Activated naive CD8-positive, alpha-beta T cell treated with anti-CD3 and anti-CD28 coated beads for 36 hours (primary cell): ENCODE measurements at places on chromosomes 11 and 22. TPM values are rescaled to one million over a fixed set of nuclear protein-coding genes. Genes with fewer than 3 reads are reported as not detected.

DNA sequence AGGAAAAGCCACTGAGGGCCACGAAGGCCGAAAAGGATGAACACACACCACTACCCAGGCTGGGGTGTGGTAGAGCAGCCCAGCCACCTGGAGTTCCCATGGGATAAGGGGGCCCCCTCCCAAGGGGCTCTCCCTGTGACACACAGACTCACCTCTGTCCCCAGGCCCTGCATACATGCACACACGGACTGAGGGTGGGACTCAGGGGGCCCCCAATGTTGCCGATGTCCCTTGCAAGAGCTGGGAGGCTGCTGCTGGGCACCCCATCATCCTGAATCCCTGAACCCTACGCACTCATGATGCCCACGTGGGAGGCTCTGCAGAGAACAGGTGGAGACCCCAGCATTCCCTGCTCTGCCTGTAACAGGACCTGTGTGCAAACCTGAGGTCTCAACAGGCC is 14.5 kb downstream of the SHANK2 start:
- no peaks in the 10 kb centered on the region for H3K36me3 ChIP-seq
- no peak overlapping the region for H3K27ac ChIP-seq
- H3K27me3 ChIP-seq, result peaks cover 19% of the 10 kb centered on the region

- H3K4me1 ChIP-seq, result peaks cover 2% of the 10 kb centered on the region
- no peak overlapping the region for H3K27ac ChIP-seq
- H3K27me3 ChIP-seq, result no peaks in the 10 kb centered on the region
- H3K4me3 ChIP-seq, result no peak overlapping the region
Observed at GRCh38 chr11:7490054-7490453, 4.7 kb downstream of the OLFML1 start.

- no peaks in the 10 kb centered on the region for H3K36me3 ChIP-seq
- H3K4me1 ChIP-seq, result no peaks in the 10 kb centered on the region
- no peak overlapping the region for H3K27ac ChIP-seq
- no peak overlapping the region for H3K4me3 ChIP-seq
- H3K27me3 ChIP-seq, result no peaks in the 10 kb centered on the region
Observed at GRCh38 chr11:28767574-28767973, 659.4 kb downstream of the METTL15 start.

DNA sequence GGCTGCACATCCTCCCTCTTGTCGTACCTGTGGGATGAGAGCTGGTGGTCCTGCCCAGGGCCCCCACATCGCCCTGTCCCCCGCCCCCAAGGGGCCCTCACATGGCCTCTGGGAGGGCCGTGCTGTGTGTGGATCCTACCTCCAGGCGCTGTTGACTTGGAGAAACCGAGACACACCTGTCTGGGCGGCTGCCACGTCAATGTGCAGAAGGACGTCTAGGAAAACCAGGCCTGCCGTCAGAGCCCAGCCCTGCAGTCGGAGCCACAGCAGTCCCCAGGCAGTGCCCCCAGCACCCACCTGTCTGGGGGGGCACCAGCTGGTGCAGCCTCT is 14.2 kb downstream of the ALG12 start:
- H3K27me3 ChIP-seq, result no peaks in the 10 kb centered on the region
- peaks cover 36% of the 10 kb centered on the region for H3K36me3 ChIP-seq
- H3K4me1 ChIP-seq, result peaks cover 6% of the 10 kb centered on the region
- no peak for DNase-seq
- H3K27ac ChIP-seq, result no peak overlapping the region

DNA sequence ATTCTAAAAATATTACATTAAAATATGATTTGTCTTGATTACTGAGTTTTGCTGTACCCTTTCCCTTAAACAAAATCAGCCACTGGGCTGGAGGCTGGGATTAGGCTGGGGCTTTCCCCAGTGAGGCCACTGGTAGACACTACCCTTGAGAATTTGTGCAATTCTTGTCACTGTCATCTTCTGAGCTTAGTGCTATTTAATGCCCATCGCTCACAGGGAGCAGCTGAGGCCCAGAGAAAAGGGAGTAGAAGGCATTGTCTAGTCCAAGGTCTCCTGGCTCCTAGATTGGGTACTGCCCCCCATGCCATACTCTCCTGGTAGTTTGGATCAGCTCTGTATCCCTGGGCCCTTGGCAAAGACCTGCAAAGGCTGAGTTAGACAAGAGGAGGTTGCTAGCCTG is 6.7 kb downstream of the CHRM1 start:
- no peaks in the 10 kb centered on the region for H3K36me3 ChIP-seq
- no peak for DNase-seq
- H3K27me3 ChIP-seq, result no peaks in the 10 kb centered on the region
- no peak overlapping the region for H3K4me3 ChIP-seq

DNA sequence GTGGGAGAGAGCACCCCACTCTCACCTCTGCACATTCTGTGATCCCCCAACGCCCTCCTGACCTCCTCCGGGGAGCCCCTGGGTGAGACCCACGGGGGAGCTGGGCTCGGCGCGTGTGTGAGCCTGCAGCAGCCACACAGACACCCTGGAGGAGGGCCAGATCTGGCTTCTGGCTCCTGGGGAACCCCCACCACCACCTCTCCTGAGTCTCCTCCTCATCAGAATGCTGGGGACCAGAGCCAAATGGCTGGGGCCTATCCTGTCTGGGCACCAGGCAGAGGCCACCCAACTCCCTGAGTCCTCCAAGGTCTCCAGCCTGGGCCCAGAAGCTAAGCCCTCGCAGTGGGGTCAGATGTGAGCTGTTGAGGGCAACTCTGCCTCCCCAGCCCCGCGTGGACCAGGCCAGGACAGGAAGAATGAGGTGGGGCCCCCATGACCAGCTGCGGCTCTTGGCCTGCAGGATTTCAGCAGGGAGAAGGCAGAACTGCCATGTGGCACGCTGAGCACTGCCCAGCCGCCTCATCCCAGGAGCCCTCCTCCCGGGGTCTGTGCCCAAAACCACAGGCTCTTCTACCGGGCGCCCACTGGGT is 5.5 kb upstream of the PIM3 start:
- no peak overlapping the region for H3K4me3 ChIP-seq
- H3K27me3 ChIP-seq, result no peaks in the 10 kb centered on the region
- H3K36me3 ChIP-seq, result no peaks in the 10 kb centered on the region
- H3K4me1 ChIP-seq, result peaks cover 7% of the 10 kb centered on the region
- no peak for DNase-seq

GRCh38 chr11:36818410-36818809 is 220.4 kb upstream of the RAG2 start:
- H3K36me3 ChIP-seq, result no peaks in the 10 kb centered on the region
- DNase-seq, result no peak
- H3K4me3 ChIP-seq, result no peak overlapping the region

DNA sequence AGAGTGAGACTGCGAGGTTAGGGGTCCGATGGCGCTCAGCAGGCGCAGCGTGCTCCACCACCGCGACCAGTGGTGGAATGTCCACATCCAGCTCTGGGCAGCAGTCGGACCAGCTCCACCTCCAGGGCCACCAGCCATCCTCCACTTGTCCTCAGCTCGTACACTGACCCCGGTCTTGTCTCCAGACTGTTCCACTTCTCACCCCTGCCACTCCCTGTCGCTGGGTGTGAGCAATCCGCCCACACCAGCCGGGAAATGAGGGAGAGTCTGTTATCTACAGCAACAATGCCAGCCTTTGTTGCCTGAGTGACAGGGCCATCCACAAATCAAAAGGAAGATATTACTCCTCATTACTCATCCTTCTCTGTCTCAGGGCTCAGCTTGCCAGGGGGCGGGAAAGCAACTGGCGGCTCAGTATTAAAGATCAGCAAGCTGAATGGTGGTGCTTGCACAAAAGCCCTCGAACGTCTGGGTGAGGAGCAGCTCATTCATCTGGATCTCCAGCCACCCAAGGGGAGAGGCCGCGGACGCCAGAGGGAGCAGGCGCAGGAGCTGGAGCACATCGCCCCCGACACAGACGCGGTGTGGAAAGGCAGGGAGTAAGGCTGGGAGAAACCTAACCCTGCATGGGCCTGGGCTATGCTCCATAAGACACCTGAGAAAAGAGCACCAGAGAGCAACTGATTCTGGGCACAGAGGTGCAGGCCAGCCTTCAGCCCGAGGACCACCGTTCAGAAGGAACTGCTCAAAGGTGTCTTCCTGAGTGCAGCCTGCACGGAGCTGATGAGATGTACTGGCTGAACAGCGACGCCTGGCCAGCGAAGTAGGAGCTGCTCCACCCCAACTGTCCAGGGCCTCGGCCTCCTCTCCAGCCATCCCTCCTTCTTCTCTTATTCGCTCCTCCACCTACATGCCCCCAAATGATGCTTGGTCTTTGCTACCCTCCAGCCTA is 21.9 kb downstream of the IGSF9B start:
- DNase-seq, result no peak
- peaks cover 14% of the 10 kb centered on the region for H3K36me3 ChIP-seq
- H3K27ac ChIP-seq, result no peak overlapping the region

DNA sequence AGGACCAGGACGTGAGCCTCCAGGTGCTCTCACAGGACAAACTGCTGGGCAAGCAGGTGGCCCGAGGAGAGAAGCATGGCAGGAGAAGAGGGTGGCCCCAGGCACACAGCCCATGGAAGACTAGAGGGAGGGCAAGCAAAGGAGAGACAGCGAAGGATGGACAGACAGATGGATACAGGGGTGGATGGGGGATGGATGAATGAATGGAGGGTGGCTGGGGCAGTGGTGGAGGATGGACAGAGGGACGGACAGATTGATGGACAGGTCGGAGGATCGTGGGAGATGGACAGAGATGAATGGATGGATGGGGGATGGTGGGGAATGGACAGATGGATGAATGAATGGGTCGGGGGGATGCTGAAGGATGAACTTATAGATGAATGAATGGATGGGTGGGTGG is 22.7 kb downstream of the ARVCF start:
- no peaks in the 10 kb centered on the region for H3K27me3 ChIP-seq
- no peak for DNase-seq
- no peak overlapping the region for H3K27ac ChIP-seq
- no peaks in the 10 kb centered on the region for H3K36me3 ChIP-seq
- H3K4me3 ChIP-seq, result no peak overlapping the region

DNA sequence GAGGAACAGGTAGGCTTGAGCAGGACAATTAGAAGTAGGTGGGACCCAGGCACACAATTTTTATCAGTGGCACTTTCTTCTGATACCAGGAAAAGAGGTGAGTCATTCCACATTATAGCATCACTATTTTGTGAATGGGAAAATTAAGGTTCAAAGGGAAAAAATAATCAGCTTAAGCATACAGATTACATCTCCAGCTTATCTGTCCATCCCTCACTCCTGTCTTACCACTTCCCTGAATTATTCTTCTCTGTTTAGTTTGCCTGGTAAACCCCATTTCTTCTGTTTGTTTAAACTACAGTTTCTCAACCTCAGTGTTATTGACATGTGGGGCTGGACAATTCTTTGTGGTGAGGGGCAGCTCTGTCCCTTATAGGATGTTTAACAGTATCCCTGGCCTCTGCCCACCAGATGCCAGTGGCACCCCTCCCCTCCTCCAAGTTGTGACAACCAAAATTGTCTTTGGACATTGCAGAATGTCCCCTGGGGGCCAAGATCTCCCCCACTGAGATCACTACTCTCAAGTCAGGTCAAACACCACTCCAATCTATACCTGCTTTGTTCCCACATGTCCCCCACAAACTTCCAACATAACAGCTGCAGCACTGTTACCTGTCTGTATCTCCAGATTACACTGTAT is 8.5 kb upstream of the XBP1 start:
- no peak overlapping the region for H3K27ac ChIP-seq
- DNase-seq, result no peak
- H3K4me3 ChIP-seq, result no peak overlapping the region

GRCh38 chr11:12280838-12281565 is 96.4 kb upstream of the PARVA start:
- no peaks in the 10 kb centered on the region for H3K27me3 ChIP-seq
- DNase-seq, result no peak
- H3K36me3 ChIP-seq, result no peaks in the 10 kb centered on the region
- H3K4me3 ChIP-seq, result no peak overlapping the region

DNA sequence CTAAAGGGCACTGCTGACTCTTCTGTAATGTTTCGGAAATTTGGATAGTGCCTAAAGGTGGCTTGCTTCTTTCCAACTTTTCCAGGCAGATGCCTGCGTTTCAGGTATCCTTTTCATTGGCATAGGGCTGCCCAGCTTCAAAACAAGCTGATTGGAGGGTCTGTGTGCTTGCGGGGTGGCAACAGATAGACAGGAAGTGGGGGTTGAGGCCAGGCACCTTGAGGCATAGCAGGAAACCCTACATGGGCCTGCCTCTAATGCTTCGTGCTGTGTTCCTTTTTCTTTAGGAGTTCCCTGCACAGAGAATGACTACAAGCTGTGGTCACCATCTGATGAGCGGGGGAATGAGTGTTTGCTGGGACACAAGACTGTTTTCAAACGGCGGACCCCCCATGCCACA is 92.2 kb upstream of the SORL1-AS1 start:
- peak overlapping the region; percentile 6 for H3K4me3 ChIP-seq
- H3K27me3 ChIP-seq, result no peaks in the 10 kb centered on the region
- peaks cover 45% of the 10 kb centered on the region for H3K4me1 ChIP-seq
- peak; percentile 26 for DNase-seq
- peak overlapping the region; percentile 80 for H3K27ac ChIP-seq

GRCh38 chr22:43390166-43390565 is 21.6 kb upstream of the MPPED1 start:
- no peaks in the 10 kb centered on the region for H3K36me3 ChIP-seq
- no peak for DNase-seq
- peaks cover 3% of the 10 kb centered on the region for H3K4me1 ChIP-seq
- H3K27ac ChIP-seq, result no peak overlapping the region
- H3K27me3 ChIP-seq, result peaks cover 31% of the 10 kb centered on the region

DNA sequence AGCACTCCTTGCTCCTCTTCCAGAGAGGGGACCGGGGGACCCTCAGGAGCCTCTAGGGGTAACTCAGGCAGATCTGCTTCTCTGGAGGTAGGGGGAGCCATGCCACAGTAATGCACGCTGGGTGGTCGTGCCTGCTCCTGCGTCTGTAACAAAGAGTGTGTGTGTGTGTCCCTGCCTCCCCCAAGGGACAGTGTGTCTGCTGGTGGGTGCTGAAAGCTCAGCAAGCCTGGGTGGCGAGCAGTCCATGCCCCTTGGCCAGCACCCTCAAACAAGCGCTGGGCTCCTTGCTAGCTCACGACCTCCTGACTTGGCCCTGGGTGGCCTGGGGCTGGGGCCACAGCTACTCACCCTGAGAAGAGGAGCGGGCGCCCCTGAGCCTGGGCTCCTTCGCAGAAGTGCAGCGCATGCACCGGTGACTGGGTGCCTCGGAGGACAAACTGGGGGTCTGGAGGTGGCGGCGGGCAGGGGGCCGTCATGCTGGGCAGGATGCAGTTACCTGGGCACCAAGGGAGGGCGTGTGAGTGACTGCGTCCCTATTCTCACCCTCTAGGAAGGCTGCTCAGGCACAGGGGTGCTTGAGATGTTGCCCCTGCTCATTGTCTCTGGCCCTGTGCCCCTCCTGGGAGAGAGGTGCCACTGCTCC is 33.7 kb downstream of the GNB1L start:
- H3K27me3 ChIP-seq, result no peaks in the 10 kb centered on the region
- H3K4me1 ChIP-seq, result no peaks in the 10 kb centered on the region
- DNase-seq, result no peak
- no peak overlapping the region for H3K27ac ChIP-seq

OR52A1 gene
- not detected for total RNA-seq

SYNGR1 gene
- total RNA-seq, result 9.3 TPM

PGM2L1 gene
- total RNA-seq, result 11.0 TPM

SAA4 gene
- total RNA-seq, result not detected

GRAP2 gene
- 65.2 TPM for total RNA-seq

CENPM gene
- 76.5 TPM for total RNA-seq

SCUBE1 gene
- total RNA-seq, result 0.08 TPM

NXPE1 gene
- not detected for total RNA-seq

DENND6B gene
- total RNA-seq, result 4.2 TPM

ZNF280B gene
- 2.9 TPM for total RNA-seq

FXYD6 gene
- total RNA-seq, result not detected

CHST1 gene
- not detected for total RNA-seq
